ENCODE measurements at places on chromosomes 5 and 9. TPM values are rescaled to one million over a fixed set of nuclear protein-coding genes. Genes with fewer than 3 reads are reported as not detected.

FCN2 gene
- not detected for total RNA-seq

MSX2 gene
- total RNA-seq: 0.93 TPM

CCNO gene
- 0.93 TPM for total RNA-seq

CAMK2A gene
- total RNA-seq: 0.09 TPM

FOXD4L6 gene
- not detected for total RNA-seq

SMIM33 gene
- total RNA-seq: not detected

GPRIN1 gene
- 0.67 TPM for total RNA-seq

PCDHGB1 gene
- 4.3 TPM for total RNA-seq

Data from neural progenitor cell (in vitro differentiated cells).